Body of pancreas (tissue), 4 donors: ENCODE measurements at places on chromosomes 2 and 18. TPM values are rescaled to one million over a fixed set of nuclear protein-coding genes. Genes with fewer than 3 reads are reported as not detected.
A peak's percentile ranks its signal among the peaks of the same experiment; 100 is the strongest.

Gene MALT1
- 14.5 TPM for total RNA-seq

Gene TTL
- 7.8 TPM for total RNA-seq

GRCh38 chr2:101036562-101036961, 34.5 kb downstream of the RPL31 start:
- no peak for DNase-seq

Gene ERICH2
- total RNA-seq, result not detected

- no peak for DNase-seq
Observed at GRCh38 chr18:11115276-11115675, 34.1 kb downstream of the PIEZO2 start.

DNA sequence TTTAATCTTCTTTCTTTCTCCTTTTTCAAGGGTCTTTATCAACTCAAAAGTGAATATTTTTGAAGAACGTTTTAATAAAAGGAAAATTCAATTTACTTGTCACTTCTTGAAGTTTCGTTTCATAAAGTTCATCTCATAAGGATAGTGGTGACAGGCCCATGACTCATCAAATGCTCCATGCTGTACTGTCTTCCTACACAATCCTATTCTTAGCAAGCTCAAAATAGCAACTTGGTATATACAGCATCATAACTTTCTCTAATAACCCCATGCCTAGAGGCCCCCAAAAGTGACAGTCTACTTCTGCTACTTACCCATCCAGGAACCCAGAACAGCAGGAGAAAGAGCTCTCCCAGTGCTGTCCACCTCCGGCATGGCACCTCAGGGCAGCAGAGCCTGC, 7.7 kb downstream of the FBXO15 start:
- DNase-seq, result no peak

DNA sequence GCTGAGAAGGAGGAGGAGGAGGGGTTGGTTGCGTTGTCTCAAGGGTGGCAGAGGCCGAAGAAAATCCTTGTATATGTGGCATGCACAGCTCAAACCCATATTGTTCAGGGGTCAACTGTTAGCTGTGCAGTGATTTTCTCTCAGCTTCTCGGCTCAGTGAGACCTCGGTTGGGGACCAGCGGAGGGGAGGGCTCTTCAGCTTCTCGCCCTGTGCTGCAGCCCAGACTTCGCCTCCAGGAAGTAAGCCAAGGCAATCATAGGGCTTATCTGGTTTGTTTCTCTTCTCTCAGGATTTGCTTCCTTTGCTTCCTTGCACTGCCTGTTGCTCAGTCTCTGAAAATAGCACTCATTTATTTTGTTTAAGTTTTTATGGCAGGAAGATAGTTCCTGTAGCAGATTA, 85.5 kb downstream of the SOWAHC start:
- DNase-seq, result no peak

GRCh38 chr2:181264441-181264840, 192.7 kb upstream of the ITGA4 start:
- DNase-seq, result no peak

DNA sequence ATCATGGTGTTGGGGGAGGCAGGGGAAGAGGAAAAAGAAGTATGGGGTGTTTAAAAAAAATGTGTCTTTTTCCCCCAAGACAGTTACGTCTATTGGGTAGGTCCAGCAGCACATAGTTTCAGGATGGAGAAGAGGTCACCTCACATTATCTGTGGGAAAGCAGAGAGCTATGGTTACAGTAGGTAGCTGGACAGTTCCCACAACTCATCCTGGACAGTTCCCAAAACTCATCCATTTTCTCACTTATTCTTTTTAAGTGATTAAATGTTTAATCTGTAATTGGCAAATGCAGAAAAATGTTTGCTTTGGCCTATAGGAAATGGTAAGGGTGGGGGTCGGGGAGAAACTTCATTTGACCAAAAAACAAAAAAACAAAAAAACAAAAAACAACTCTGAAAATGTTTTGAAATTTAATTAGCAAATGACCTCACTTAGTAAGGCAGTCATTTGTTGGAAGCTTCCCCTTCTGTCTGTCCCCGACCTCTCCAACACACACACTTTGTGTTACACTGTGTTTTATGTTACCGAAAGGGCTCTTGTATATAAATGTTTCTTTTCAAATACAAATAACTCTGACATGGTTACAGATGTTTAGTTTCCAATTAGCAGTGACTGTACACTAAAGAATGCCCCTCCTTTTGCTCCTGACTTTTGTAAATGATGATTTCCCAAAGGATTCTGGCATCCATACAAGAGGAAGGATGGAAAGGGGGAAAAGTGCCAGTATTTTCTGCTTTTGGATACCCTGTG, 173.3 kb upstream of the ZFP36L2 start:
- DNase-seq, result no peak

DNA sequence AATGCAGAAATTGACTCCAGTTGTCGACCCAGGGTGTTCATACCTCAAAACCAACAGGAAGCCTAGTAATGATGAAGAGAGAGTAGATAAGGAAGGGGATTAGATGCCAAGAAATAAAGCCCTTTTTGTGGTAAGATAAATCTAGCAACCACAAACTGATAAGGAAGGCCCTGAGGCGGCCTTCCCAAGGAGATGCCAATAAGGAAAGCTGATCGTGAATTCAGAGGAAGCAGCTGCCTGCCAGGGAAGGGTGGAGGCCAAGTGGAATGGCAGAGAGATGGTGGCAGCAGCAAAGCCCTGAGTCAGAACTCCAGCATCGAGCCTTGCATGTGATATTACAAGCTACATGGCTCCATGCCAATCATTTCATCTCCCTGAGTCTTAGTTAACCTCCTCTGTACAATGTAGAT, 126.3 kb downstream of the IRS1 start:
- DNase-seq, result no peak

DNA sequence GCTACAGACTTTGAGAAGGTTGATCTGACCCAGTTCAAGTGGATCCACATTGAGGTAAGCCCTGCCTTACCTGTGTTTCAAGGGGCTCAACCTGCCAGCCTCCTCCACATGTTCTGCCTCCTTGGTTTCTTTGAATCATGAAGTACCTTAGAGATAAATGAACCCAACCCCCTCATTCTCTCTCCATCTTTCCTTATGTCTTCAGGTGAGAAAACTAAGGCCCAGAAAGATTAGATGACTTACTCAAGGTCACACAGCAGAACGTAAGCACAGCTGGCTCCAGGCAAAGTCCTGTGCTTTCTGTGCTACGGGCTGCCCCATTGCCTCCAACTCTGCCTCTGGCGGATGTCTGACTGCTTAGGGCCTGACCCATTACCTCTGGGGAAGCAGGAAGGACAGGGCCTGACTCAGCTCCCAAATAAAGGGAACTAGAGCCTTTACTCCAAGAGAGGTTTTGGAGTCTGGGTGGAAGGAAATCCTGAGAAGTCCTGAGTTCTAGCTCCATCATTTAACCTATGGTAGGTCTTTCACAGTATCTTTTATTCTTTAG, 10.3 kb downstream of the KHK start:
- no peak for DNase-seq

Gene GRB14
- total RNA-seq, result 22.7 TPM

DNA sequence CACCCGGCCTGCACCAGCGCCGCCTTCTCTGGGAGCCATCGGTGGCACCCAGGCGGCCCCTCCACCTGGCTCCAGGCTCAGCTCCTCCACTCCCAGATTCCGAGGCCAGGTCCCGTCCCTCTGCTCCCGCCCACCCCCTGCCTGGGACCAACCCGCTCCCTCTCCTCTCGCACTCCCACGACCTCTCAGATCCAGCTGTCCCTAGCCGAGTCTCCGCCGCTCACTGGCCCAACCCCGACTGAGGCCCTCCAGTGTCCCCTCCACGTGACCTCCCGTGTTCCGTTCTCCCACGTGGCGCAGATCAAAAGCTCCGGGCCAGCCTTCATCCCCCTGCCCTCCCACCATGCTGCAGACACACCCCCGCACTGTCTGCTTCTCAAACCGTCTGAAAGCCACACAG, 14.4 kb upstream of the SALL3 start:
- DNase-seq, result no peak

- DNase-seq, result no peak
Observed at GRCh38 chr2:1136067-1136466, 185.4 kb downstream of the SNTG2 start.

DNA sequence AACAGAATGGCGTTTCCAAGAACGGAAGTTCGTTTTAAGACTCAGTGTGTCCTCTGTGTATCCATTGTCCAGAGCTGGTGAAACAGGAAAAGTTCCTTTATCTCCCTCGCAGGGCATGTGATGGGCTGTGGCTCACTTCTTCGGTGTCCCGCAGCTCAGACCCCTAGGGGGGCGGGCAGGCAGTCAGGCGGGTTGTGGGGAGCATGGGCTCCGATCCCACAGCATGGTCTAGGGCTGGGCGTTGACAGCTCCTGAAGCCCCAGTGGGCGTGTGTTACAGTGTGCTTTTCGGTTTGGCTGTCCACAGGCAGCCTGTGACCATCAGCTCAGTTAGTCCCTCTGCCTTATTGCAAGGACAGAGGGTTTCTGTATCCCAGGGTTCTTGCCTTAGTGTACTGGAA, 319.6 kb downstream of the AGAP1 start:
- no peak for DNase-seq

Gene EVX2
- not detected for total RNA-seq

- no peak for DNase-seq
Observed at GRCh38 chr18:63828656-63829055, 53.4 kb downstream of the SERPINB7 start.

- DNase-seq, result no peak
Observed at GRCh38 chr2:28178946-28179345, 213.7 kb upstream of the FOSL2 start.

Gene GAL3ST2
- total RNA-seq, result not detected

DNA sequence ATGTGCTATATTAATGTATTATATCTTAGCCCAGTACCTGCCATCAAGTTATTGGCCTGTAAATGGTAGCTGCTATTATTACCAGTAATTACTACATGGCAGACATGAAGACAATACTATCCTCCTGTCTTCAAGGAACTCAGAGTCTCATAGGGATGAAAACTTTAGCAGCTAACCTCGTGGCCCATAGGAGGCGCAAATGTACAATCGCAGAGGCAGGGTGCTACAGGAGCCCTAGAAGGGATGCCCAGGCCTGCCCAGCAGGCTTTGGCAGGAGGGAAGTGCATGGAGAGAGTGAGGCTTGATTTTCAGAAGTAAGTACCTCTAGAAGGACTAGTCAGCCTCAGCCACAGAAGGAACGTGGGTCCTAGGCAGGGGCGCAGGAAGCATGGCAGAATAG, 44.7 kb upstream of the KIDINS220 start:
- DNase-seq, result no peak

DNA sequence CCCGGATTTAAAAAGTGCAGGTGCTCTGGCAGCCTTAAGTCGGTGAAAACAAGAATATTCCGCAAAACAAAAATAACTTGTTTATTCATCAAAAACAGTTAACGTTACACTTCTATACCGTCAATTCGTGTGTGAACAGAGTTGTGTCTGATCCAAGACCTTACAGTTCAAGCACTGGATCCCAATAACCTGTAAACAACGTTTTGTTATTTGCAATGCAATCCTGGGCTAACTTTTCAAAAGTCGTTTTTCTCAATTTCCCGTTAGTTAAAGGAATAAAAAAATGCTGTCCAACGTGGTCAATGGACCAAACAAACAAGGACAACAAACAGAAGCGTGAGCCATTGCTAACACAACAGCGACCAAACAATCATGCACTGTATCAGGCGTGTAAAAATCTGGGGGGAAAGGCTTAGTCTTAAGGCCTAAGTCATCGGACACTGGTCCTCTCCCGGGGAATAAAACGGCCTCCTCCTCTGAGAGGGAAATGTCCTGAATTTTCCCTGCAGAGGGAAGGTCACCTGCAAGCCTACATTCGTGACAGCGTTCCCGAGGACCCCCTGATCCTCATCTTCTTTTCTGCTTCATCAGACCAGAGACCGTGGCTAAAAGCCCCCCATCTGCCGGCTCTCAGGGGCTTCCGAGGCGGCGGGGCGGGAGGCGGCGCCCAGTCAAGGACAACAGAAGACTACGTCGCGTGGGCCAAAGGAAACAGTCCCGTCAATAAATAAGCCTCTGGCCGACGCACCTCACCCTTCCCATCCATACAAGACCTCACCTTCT, 490 bp downstream of the NDUFS1 start:
- DNase-seq, result no peak

DNA sequence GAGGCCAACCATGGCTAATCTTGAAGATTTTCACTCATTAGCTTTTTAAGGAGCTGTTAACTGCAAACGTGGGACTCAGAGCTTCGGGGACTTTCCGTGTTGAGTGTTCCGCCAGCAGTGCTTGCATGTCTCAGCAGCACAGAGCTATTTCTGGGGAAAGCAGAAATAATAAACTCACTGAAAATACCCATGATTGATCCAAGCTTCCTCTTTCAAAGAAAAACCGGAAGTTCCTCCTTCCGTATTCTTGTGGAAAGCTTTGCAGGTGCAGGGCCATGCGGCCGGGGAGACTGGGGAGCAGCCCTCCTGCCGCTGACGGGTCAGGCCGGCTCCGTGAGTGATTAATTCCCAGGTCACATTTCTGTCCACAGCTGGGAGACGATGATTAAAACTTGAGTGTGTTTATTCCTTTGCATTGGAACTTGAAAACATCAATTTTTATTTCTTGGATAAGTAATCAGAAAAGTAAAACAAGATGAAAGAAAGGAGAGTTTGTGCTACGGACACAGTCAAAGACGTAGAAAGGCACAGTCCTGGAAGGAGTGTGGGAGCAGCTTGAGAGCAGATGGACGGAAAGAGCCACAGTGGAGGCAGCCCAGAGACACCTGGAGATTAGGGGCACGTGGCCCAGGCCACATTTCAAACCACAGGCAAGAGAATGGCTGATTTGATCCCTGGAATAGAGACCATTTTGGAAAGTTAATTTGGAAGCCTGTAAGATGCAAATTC, 54.2 kb upstream of the CTDP1 start:
- DNase-seq, result peak; percentile 6
